ENCODE measurements at places on chromosomes 3 and 15.
A peak's percentile ranks its signal among the peaks of the same experiment; 100 is the strongest.

DNA sequence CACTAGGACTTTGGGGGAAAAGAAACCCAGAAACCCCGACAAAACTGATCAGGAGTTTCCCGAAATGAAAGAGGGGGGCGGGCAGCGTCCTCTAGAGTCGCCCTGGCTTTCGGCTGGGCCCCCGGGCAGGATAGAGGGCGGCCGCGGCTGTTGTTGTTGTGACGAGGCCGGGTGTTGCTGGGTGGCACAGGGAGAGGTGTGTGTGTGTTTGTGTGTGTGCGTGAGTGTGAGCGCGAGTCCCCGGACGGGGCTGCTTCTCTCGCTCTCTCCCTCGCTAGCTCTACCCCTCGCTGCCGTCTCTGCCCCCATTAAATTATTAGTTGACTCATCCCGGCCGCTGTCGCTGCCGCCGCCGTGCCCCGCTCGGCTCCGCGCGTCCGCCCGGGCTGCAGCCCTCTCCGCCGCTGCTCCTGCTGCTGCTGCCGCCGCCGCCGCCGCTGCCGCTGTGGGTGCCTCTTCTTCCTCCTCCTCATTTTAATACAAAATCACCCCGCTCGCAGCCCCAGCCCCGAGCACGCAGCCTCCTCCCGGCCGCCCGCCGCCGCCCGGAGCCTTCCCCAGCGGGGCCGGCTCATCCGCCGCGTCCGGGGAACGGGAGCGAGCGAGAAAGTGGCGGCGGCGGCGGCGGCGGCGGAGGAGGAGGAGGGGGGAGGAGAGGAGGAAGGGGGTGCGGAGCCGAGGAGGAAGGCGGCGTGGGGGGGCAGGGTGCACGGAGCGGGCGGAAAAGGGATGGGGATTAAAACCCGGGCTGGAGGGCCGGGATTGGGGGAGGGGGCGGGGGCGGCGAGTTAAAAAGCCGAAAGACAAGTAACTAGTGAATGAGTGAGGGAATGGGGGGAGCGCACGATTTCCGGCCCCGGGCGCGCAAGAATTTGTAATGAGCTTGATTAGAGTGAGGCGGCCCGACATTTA, at the start of gene SATB1:
Gene SATB1 (minus strand): TSS at position 611 of the 912 bp plus-strand sequence. CDS start 4,372 bp downstream, outside the sequence.
- DNase-seq: peak; percentile 27

GRCh38 chr3:98574132-98574531, 19.3 kb downstream of the CPOX start:
- DNase-seq: no peak

DNA sequence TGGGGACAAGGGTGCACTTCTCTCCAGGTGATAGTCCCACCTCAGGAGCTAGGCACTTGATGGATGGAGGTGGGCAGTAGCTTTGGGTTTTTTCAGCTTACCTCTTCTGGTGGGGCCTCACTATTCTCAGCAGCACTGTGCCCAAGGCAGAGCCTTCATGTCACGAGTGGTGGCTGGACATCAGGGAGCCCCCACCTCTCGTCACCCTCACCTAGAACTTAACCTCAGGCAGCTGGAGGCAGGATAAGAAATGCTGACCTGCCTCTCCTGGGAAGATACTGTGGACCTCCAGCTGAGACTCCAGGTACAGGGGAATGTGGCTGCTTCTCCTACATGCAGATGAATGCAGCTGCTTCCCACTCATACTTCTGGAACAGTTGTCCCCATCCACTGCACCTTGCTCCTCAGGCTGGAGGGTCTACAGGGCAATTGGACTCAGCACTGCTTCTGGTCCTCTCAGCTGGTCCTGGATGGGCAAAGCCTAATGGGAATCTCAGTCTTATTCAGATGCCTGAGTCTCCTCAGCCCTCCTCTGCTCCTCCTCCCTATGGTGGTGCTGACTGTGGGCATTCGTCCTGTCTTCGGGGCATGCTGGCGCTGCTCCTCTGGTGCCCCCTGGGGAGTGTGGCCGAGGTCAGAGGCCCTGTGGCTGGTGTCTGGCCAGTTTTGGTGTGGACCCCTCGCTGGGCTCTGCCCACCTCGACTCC, 129.9 kb downstream of the KLF13 start:
- no peak for DNase-seq

DNA sequence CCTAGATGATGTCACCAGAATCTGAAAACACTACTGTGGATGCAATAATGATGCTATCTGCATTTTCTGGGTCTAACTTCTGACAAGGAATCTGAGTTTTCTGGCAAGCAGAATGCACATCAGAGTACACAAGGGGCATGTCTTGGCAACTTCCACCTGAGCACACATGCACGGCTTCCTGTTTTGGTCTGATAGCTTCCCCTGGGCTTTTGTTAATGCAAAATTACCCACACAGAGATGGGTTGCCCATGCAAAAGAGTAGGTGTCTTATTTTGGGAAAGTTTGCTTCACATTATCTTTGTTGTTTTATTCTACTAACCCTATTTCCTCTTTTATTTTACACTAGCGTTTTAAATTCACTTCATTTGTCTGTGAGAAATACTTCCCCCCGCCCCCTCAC, 74.2 kb upstream of the SATB1 start:
- DNase-seq: no peak

DNA sequence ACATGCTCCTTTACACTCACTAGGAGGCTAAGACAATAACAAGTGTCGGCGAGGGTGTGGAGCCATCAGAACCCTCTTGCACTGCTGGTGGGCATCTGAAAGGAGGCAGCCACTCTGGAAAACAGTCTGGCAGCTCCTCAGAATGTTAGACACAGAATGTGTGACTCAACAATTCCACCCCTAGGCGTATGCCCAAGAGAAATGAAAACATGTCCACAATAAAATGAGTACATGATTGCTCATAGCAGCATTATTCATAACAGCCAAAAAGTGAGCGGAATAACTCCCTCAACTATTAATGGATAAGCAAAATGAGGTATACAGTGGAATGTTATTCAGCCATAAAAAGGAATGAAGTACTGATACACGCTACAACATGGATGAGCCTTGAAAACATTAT, 57.8 kb downstream of the WNT7A start:
- no peak for DNase-seq

DNA sequence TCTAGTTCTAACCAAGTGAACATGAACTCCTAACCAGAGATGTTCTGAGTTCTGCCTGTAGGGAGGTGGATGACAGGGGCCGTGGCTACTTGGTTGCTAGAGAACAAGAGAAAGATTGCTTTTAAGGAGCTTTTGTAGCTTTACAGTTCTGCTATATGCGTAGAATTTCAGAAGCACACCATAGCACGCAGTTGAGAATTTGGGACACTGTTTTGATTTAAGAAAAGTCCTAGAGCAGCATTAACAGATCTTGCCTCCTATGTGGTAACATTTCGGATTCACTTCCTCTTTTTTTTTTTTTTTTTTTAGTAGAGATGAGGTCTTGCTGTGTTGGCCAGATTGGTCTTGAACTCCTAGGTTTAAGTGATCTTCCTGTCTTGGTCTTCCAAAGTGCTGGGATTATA, 181.7 kb downstream of the TCF12 start:
- DNase-seq: no peak

DNA sequence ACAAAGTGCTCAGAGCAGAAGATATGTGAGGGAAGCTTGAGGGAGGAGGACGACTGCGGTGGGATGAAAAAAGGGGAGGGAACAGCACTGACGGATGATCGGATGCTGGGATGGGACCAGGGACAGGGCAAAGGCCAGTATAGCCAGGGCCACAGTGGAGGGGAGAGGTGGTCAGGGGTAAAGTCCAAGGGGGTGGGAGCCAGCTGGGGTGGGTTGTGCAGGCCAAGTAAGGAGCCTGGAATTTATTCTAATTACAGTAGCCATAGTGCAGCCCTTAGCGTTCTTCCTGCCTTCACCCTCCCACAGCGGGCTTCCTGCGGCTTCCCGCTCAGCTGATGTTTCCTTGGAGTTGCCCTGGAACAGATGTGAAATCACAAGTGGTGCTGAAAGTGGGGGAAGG, 7.6 kb upstream of the APEH start:
- peak; percentile 30 for DNase-seq

- DNase-seq: no peak
Measured at GRCh38 chr3:51386852-51387229, 1.8 kb downstream of the MANF start.

- no peak for DNase-seq
Measured at GRCh38 chr3:160477750-160478149, 28.2 kb upstream of the TRIM59 start.

DNA sequence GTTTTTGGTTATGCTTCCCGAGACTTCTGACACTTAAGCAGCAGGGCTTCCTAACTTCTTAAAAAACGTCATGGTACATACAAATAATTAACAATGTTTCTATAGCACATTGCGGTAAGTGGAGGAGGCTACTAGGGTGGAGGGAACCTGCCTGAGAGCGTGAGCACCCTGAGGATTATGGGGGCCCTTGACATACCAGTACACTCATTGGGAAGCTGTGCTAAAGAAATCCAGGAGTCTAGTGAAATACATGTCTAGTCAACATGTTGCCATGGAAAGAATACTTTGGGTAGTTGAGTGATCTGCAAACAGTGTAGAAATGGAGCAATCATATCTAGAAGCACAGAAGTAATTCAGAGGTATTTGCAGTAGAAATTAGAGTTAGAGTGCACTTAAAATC, 39.2 kb upstream of the MAPKBP1 start:
- no peak for DNase-seq

GRCh38 chr3:51945926-51946705, 4.0 kb downstream of the PARP3 start:
- no peak for DNase-seq

DNA sequence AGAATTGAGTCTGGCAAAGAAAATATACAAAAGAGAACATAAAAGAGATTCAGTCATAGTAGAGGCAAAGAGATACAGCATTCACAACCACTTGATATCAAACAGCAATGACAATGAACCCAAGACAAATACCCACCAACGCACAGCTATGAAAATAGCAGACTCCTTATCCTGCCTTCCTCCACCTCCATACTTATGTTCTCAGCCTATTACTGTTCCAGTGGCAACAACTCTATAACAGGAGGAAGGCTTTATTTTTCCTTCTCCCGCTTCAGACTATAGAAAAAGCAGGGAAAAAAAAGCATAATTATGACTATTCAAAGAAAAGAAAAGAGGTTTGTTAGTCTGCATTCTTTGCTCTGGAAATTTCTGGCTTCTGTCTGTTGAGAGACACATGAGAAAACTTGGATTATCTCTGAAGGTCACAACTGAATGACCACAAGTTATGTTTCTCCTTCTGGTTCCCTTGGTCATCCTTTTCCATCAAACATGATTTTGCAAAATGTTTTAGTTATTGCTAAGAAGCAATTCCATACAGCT, 81.2 kb upstream of the PLXND1 start:
- no peak for DNase-seq
